ENCODE measurements at places on chromosomes 13 and 19. TPM values are rescaled to one million over a fixed set of nuclear protein-coding genes. Genes with fewer than 3 reads are reported as not detected.

CCNA1 gene
- 0.32 TPM for total RNA-seq

- DNase-seq = no peak
Observed at GRCh38 chr13:114145256-114145655, 12.8 kb upstream of the RASA3 start.

DNAJB1 gene
- total RNA-seq = 56.1 TPM

CFD gene
- total RNA-seq = 0.54 TPM

DNA sequence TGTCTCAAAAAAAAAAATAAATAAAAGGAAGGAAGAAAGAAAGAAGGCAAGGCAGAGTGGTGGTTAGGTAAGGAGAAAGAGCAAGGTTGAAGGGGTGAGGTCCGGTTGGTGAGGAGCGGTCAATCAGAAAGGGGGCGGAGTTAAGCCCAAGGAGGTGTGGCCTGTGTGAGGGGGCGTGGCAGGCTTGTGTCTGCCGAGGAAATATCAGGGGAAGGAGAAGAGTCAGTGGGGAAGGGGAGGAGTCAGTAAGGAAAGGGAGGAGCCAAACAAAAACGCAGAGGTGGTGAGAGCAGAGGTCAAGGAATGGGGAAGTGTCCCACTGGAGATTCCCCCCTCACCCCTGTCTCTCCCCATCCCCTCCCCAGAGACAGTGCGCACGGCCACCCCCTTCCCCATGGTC is 5.9 kb downstream of the CACNG7 start:
- no peak for DNase-seq

ERFL gene
- 1.1 TPM for total RNA-seq

DNA sequence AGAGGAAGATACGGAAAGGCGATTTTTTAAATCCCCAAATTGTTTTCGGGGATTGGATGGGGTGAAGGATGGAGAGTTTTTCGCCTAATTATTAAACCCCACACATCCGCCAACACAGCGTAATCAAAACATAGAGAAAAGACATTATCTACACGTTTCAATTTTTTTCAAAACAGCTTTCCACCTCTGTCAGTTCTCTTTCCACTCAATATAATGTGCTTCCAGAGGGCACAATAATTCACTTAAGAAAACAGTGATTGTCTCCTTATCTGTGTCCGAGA is 435 bp upstream of the OBI1 start:
- no peak for DNase-seq

ZNF541 gene
- total RNA-seq = not detected

GRCh38 chr19:2330632-2331284 is 2.3 kb downstream of the SPPL2B start:
- DNase-seq = no peak
